Small intestine (tissue), 16 donors: ENCODE measurements at places on chromosomes 12 and 14.

DNA sequence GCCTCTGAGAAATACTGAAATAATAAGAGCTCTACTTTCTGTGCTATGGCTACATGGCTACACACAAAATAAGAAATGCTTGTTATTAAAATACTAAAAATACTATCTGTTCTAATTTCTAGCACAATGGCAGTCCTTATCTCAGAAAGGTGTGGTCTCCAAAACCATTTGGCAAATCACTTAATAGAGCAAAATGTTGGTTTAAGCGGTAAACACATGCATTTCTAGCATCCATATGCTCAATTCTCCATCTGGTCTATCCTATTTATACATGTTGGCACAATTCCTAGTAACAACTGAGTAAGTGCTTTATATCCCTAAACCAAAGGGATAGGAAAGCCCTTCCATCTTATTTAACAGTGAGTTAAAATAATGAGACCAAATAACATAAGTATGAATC, 107.0 kb downstream of the PAPLN start:
- no peak for DNase-seq

DNA sequence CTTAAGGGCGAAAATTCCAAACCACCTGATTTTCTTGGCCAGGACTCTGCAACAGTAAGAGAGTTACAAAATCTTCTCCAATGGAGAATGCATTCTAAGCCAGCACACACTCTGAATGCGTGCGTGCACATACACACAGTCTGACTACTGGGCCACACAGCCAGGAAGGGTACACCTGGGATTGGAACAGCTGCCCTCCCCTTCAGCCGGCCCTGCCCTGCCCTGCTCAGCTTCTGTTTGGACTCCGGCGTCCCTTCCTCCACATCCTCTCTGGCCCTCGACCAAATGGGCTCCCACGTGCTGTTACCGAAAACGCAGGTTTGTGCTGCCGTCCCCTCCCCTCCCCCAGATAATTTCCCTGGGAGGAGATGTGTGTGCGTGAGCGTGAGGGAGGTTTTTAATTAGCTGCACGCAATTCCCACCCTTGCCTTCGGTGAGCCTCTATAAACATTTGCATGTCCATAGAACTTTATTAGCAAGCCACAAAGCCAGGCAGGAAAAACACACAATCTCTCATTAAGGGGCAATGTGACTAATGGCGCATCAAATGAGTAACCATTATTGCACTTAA, 43.0 kb downstream of the CCNK start:
- DNase-seq: no peak

GRCh38 chr12:130933269-130933995, 20.3 kb upstream of the ADGRD1 start:
- DNase-seq: no peak

DNA sequence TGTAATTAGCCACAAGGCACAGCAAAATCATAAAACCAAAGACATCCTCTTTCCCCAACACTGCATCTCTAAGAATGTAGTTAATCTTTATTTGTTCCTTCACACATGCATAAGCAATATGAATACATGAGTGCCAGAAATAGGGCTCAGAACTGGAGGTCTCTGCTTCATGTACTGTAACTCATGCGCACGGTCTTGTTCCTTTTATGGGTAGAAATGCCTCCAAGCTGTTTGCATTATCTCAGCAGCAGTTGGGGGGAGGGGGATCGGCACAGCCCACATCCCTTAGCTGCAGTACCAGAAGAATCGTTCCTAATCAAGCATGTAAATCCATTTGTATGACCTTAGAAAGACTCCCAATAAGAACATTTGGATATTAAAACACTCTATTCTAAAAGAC, 20.0 kb downstream of the RHOJ start:
- DNase-seq: peak; percentile 6

DNA sequence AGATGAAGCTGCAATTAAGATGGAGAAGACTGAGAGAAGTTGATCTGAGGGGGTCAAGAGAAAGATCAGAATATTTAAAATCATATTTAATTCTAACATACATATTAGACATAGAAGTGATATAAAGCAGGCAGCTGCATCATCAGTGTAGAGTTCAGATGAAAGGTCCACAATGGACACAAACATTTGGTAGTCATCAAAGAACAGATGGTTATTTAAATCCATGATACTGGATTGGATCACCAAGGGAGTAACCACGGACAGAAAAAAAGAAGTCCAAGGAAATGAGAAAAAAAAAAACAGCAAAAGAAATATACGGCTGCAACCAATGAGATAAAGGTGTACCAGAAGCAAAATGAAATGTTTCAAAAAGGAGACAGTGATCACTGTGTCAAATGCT, 20.1 kb downstream of the NOVA1 start:
- DNase-seq: no peak

- DNase-seq: no peak
Measured at GRCh38 chr12:95185854-95186253, 31.4 kb downstream of the FGD6 start.

DNA sequence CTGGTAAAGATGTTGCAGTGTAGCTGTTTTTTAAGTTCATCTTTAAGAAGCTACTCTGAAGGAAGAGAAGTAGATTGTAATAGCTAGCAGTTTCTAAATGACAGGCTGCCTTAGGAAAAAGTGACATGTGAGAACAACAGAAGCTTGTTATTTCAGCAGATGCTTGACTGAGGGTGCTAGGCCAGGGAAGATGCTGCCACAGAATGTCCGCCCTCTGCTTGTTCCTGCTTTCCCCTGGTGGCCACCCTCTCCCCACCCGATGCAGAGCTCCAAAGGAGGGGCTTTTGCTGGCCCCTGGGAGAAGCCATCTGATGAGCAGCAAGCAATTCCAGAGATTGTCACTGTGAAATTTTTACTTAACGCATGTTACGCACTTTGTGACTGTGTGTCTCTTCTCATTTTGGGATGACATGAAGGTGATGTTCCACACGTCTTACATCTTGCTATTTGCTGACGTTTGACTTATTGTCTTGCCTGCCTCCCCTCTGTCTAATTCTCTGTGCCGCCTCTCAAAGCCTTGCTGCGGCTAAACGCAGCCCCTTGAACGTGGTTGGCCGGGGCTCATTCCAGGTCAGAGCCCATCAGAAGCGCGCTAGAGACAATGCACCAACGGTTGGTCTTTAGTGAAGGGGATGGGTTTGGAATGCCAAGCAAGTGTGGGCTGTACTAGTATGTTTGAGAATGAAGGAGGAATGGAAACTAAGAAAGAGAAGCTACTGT, 44.8 kb downstream of the WDR20 start:
- DNase-seq: no peak

- peak; percentile 20 for DNase-seq
Measured at GRCh38 chr14:22427771-22428231, 161.2 kb downstream of the DAD1 start.

DNA sequence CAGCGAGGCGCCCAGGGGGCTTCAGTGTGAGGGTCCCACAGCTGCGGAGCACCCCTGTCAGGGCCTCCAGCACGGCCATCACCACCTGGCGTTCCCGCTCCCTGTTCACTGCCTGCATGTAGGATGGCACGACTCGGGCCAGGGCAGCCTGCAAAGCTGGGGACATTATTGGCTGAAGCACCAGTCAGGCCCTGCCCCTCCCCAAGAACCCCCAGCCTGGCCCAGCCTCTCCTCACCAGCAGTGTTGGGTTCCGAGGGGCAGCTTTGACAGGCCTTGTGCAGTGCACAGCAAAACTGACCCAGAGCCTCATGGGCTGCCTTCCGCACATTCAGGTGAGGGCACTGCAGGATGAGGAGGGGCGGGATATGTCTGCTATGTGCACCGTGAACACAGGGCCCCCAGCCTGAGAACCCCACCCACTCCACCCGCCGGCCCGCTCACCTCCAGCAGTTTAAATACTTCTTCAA, 5.6 kb downstream of the IPO4 start:
- no peak for DNase-seq

DNA sequence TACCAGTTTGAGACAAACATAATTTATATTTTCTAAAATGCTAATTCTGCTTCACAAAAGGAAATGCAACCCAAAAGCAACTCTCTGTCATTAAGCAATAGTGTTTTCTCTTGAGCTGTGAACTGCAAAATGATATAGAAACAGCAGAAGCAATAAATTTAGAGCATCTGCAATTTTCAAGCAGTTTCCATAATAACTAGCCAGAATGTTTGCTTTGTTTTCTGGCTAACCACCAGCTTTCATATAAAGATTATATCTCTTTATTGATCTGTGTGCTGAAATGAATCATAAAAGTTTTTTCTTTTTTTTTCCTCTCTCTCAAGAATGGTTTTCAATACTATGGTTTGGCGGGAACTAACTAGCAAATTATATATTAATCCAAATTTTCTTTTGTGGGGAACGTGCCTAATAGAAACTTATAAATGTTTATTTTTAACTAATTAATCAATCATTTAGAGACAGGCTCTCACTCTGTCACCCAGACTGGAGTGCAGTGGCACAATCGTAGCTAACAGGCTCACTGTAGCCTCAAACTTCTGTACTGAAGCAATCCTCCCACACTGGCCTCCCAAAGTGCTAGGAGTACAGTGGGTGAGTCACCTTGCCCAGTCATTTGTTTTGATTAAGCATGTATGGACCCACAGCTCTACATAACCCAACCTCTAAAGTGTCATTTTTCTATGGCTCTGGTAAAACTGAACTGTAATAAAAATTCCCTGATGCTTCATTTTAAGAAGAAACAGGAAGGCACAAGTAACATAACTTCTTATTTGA, 830.1 kb upstream of the MGAT4C start:
- DNase-seq: no peak

DNA sequence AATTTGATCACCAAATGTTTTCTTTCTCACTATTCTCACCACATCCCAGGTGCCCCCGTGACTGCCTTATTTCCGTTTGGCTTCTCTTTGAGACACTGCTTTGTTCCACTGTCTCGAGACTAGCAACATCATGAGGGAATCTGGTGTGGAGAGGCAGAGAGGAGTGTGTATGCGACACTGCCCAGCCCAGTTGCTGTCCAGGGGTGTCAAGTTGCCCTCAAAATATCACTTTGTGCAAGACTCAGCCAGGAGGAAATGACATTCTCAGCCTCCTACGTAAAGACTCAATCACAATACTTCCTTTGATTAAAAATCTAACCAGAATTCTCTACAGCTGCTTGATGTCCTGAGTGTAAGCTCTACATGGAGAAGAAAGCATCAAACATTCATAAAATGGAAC, 48.2 kb upstream of the EEA1 start:
- no peak for DNase-seq

GRCh38 chr14:79580906-79581305, 630.4 kb downstream of the DIO2 start:
- DNase-seq: no peak

- DNase-seq: no peak
Measured at GRCh38 chr14:37865719-37866549, 270.5 kb downstream of the TTC6 start.

GRCh38 chr12:93954166-93955112, 193.9 kb upstream of the PLXNC1 start:
- DNase-seq: no peak

DNA sequence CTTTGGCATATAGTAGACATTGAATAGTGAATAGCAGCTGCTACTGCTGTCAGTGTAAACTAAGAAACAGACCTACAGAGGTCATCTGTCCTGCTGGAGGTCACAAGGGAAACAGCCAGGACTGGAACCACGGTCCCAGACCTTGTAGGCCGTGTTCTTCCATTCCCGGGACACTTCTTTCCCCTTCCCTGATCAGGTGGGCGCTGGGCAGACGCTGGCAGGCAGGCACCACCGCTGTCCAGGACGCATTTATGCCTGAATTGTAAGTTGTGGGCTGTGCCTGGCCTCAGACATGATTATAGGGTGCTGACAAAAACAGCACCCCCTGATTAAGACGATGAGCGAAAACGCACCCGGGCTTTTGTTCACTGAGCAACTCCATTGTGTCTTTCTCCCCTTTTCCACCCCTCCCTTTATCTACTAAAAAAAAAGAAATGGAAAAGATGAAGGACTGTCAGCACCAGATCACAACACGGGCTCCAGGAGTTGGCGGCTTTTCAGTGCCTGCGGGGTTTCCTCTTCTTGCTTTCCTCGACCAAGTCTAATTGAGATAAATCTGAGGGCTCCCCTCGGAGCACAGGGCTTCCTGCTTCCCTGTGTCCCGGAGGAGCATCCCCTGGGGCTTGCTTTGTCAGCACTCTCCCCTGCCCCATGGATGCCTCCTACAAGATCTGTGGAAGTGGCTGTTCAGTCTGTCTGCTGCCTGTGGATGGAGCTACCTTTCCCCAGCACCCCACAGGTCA, 80.6 kb downstream of the TSPAN9 start:
- DNase-seq: no peak

GRCh38 chr14:55773984-55774545, 194.1 kb downstream of the KTN1 start:
- DNase-seq: peak; percentile 77

- no peak for DNase-seq
Measured at GRCh38 chr14:21206753-21207684, 51.2 kb upstream of the OR5AU1 start.

- DNase-seq: no peak
Measured at GRCh38 chr14:34596891-34597290, 33.1 kb downstream of the SNX6 start.

DNA sequence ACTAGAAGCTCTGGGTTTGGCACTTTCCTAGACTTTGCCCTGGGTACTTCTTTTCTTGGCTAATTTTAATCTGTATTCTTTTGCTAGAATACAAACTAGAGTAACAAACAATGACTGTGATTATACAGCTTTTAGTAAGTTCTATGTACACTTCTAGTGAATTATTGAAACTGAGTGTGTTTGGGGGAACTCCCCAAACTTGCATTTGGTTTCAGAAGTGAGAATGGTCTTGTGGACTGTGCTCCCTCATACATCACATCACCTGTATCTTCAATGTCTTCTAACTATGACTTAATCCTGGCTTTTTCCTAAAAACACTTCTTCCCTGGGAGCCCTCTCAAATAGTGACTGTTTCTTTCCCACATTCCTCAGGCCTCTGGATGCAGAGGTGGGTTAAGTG, 23.6 kb upstream of the SSTR1 start:
- DNase-seq: no peak

- peak; percentile 43 for DNase-seq
Measured at GRCh38 chr14:39267608-39268005, 33.9 kb downstream of the MIA2 start.

DNA sequence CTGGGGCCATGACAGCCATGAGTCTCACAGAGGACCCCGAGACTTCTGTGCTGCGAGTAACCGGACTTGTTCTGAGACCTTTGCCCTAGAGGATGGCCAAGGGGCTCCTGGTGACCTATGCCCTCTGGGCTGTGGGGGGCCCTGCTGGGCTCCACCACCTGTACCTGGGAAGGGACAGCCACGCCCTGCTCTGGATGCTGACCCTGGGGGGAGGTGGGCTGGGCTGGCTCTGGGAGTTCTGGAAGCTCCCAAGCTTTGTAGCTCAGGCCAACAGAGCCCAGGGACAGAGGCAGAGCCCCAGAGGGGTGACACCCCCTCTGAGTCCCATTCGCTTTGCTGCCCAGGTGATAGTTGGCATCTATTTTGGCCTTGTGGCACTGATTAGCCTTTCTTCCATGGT, 2.1 kb downstream of the DNAJC22 start:
- no peak for DNase-seq

DNA sequence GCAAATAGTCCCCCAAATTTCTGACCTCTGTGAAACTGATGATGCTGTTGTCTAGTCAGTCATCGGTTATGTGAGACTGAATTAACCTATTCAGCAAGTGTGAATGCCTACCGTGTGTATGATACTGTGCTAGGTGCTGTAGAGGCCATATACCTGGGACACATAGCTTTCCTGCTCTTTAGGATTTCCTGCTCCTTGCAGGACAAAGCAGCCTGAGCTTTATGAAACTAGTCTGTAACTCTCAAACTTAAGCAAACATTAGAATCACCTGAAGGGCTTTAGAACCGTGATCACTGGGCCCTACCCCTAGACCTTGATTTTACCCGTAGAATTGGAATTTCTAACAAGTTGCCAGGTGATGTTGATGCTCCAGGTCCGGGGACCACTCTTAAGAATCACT, 6.9 kb downstream of the MARK3 start:
- no peak for DNase-seq
